ENCODE measurements at places on chromosomes 6 and 20. TPM values are rescaled to one million over a fixed set of nuclear protein-coding genes. Genes with fewer than 3 reads are reported as not detected.
A peak's percentile ranks its signal among the peaks of the same experiment; 100 is the strongest.

The BPIFB2 gene
- not detected for polyA plus RNA-seq

The ULBP1 gene
- polyA plus RNA-seq: 1.7 TPM

The SLC16A10 gene
- polyA plus RNA-seq: 25.0 TPM

The RUNX2 gene
- 2.0 TPM for polyA plus RNA-seq

The LY86 gene
- 2.2 TPM for polyA plus RNA-seq

The ESR1 gene
- 0.61 TPM for polyA plus RNA-seq

The ZDHHC14 gene
- 18.5 TPM for polyA plus RNA-seq

The C20orf141 gene
- 0.17 TPM for polyA plus RNA-seq

The ADGRF1 gene
- polyA plus RNA-seq: 51.8 TPM

The CRISP3 gene
- polyA plus RNA-seq: 0.55 TPM

The KHDC1L gene
- not detected for polyA plus RNA-seq

- DNase-seq: no peak
Observed at GRCh38 chr20:64219202-64219601, 36.3 kb upstream of the PCMTD2 start.

GRCh38 chr6:168370310-168370991, 50.9 kb upstream of the DACT2 start:
- DNase-seq: peak; percentile 45

GRCh38 chr6:170003027-170003426, 251.6 kb downstream of the ERMARD start:
- no peak for DNase-seq

DNA sequence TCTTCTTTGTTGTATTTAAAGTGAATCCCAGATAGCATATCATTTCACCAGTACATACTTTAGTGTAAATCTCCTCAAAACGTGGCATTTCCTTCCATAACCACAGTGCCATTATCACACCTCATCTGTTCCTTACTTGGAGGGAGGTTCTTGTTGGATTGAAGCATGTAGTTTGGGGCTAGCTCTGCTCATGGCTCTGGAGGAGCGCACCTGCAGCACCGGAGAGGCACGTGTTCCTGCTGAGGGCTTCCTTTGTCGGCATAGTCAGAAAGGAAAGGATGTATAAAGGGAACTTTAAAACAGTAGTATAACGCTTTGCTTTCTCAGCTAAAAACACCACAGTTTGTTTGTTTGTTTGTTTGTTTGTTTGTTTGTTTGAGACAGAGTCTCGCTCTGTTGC, 121.7 kb upstream of the TMEM181 start:
- DNase-seq: no peak

DNA sequence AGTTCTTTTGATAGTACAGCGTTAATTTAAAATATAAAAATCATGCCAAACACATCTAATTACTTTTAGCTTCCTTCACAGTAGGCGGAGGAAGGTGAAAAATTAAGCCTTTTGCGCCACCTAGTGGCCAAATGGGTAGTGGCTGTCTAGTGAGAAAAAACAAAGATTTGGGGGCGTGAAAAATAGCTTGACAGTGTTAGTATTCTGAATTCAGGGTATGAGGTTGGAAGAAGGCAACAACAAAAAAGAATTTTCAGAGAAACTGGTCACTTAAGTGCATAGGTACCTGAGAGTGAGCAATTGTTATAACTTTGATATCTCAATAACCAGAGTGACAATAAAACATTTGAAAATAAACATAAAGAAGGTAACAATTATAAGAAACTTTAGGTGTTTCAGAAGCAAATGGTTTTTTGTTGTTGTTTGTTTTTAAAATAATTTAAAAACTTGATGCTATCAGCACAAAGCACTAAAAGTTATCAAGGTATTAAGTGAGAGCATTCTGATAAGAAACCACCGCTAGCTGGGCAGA, 14.3 kb downstream of the PSMB9 start:
- DNase-seq: peak; percentile 71

GRCh38 chr20:3680701-3681351, 984 bp downstream of the ADAM33 start:
- no peak for DNase-seq

GRCh38 chr20:15333170-15333569, 995.8 kb upstream of the FLRT3 start:
- DNase-seq: no peak

- DNase-seq: no peak
Observed at GRCh38 chr6:57173056-57173885, 1.1 kb downstream of the BAG2 start.

GRCh38 chr6:30360139-30360538, 15.2 kb downstream of the RPP21 start:
- no peak for DNase-seq

DNA sequence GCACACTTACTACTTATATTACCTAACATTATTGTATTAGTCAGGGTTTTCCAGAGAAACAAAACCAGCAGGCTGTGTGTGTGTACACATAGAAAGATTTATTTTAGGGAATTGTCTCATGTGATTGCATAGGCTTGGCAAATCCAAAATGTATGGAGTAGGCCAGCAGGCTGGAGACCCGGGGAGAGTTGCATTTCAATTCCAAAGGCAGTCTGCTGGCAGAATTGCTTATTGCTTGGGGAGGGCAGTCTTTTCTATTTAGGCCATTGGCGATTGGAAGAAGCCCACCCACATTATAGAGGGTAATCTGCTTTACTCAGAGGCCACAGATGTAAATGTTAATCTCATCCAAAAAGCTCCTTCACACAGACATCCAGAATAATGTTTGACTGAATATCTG, 157.0 kb downstream of the ADGRG6 start:
- DNase-seq: no peak

GRCh38 chr6:158170656-158171081, 2.5 kb downstream of the GTF2H5 start:
- DNase-seq: no peak

GRCh38 chr20:24986436-24987015, 6.0 kb downstream of the APMAP start:
- DNase-seq: no peak

- no peak for DNase-seq
Observed at GRCh38 chr6:37426945-37427510, 6.0 kb upstream of the CMTR1 start.

- DNase-seq: no peak
Observed at GRCh38 chr6:27694547-27694874, 217.7 kb downstream of the OR2B2 start.

DNA sequence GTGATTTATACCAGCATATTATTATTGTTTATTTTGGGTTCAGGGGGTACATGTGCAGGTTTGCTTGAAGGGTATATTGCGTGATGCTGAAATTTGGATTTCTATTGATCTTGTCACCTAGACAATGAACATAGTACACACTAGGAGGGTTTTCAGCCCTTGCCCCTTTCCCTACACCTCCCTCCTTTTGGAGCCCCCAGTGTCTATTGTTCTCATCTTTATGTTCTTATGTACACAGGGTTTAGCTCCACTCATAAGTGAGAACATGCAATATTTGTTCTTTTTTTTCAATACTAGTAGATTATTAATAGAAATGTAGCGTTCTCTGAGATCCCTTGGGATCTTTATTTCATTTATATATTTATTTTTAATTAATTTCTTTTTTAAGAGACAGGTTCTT, 79.2 kb upstream of the MRAP2 start:
- DNase-seq: no peak

DNA sequence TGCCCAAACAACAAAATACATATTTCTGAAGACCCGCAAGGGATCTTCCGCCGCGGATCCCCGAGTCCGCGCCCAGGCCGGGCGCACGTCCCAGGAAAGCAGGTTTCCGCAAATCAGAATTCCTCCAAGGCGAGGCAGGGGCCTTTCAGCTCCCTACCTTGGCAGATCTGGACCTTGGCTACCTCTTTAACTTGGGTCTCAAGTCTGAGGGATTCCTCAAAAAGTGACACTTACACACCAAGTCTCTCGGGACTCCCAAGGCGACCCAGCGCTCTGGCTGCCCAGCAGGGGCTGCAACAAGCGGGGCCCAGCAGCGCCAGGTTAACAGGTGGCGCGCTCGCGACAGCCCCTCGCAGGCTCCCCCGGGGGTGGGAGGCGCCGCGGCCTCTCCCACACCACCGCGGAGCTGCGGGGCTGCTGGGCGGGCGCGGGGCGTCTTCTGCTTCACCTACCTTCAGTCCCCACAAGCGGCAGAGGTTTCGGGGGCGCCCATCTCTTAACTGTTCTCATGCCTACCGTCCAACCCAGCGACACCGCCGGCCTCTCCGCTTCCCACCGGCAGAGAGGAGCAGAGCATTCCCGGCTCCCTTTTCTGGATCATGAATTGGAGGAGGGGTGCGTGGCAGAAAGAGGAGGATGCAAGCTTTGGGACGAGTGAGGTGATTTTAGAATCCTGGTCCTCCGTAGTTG, 414 bp downstream of the SIM1 start:
- DNase-seq: no peak

- no peak for DNase-seq
Observed at GRCh38 chr20:1198751-1199150, 4.5 kb upstream of the C20orf202 start.

- no peak for DNase-seq
Observed at GRCh38 chr6:79453558-79454042, 83.6 kb downstream of the LCA5 start.

DNA sequence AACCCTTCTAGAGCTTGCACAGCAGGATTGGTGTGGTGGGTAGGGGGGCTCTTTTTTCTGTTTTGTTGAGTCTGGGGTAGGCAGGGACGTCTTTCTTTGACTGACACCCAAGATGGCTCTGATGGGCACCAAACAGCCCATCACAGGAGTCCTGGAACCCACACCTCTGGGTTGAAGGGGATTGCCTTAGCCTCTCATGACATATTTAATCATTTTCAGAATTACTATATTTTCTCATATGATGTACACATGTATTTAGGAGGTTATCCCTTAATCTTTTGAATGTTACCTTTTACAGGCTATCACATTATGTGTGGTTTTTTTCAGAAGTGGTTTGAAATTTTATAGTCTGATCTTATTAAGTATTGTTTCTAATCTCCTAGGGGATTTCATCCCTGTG, 64.6 kb downstream of the RPP40 start:
- DNase-seq: no peak

- DNase-seq: no peak
Observed at GRCh38 chr20:8043687-8044282, 24.2 kb upstream of the TMX4 start.

GRCh38 chr6:15510536-15511247, 152.1 kb downstream of the DTNBP1 start:
- no peak for DNase-seq

- DNase-seq: no peak
Observed at GRCh38 chr6:72675396-72675795, 53.5 kb downstream of the KCNQ5 start.

DNA sequence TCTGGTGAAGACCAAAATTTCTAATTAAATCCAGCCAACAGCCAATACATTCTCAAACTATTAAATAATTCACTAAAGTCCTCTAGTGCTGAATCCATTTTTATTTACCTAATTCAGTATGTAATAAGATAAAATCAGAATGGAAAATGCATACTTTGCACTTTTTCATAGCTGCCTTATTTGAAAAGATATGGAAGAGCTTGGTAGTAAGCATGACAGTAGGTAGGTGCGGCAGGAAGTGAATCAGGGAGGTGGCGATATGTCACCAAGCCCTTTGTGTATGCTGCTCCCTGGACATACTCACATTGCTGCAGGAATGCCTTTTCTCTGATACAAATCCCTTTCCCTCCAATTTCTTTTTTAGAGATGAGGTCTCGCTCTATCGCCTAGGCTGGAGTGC, 10.2 kb upstream of the TGM3 start:
- no peak for DNase-seq

DNA sequence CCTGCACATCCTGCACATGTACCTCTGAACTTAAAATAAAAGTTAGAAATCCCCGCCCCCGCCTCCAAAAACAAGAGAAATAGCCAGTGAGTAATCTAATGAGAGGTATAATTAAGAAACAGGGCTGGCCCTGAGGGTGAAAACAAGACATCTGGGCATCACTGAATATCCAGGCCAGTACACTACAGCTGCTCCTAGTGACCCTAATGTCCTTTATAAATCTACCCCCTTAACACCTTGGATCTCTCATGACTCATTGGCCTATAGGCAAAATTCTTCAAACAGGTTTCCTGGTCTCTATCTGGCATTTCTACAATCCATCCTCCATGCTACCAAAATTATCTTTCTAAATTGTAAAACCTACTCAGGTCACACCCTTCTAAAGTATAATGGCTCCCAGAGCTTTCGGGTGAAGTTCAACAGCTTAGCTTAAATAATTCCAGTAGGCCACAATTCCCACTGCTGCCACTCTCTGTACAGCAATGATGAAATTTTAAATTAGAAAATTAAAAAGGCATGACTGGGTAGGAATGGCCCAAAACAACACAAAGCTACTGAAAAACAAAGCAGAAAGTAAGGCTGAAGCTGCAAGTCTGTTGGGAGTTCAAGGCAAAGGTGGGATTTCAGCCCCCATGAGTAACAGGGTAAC, 260.9 kb downstream of the GMDS start:
- no peak for DNase-seq

GRCh38 chr6:168507730-168508129, 66.7 kb downstream of the SMOC2 start:
- no peak for DNase-seq
